ENCODE measurements at places on chromosomes 7 and 10.

- no peak for DNase-seq
Measured at GRCh38 chr7:146544748-146545147, 428.1 kb downstream of the CNTNAP2 start.

DNA sequence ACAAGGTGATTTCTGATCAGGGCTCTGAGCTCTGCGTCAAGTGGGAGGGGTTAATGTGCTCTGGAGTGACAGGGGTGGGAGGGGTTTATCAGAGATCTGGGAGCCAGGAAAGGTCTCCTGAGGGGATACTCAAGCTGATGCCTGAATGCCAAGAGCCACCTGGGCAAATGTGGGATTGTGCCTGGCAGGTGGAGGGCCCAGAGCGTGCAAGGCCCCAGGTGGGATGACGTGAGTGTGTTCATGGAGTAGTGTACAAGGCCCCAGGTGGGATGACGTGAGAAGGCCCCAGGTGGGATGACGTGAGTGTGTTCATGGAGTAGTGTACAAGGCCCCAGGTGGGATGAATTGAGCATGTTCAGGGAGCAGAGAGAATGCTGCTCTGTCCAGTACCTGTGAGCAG, 610.3 kb downstream of the PTPRN2 start:
- no peak for DNase-seq

DNA sequence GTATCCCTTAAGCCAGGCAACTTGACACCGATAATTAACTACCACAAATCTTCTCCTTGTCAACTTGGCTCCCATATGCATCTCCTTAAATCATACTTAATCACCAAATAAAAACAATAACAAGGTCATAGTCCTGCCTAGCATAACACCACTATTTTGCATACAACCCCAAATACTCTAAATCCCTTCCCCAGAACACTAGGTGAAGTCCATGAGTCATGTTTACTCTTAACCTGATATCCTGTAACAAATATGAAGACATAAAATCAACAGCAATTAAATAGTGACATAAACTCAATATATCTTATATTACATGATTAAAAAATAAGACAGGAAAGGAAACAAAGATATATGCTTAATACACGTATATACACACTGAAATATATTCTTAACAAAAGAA, 362.0 kb downstream of the ETV1 start:
- no peak for DNase-seq

- DNase-seq, result no peak
Measured at GRCh38 chr10:70757856-70758255, 27.3 kb downstream of the TBATA start.

GRCh38 chr10:75956624-75957023, 525.2 kb downstream of the LRMDA start:
- no peak for DNase-seq

DNA sequence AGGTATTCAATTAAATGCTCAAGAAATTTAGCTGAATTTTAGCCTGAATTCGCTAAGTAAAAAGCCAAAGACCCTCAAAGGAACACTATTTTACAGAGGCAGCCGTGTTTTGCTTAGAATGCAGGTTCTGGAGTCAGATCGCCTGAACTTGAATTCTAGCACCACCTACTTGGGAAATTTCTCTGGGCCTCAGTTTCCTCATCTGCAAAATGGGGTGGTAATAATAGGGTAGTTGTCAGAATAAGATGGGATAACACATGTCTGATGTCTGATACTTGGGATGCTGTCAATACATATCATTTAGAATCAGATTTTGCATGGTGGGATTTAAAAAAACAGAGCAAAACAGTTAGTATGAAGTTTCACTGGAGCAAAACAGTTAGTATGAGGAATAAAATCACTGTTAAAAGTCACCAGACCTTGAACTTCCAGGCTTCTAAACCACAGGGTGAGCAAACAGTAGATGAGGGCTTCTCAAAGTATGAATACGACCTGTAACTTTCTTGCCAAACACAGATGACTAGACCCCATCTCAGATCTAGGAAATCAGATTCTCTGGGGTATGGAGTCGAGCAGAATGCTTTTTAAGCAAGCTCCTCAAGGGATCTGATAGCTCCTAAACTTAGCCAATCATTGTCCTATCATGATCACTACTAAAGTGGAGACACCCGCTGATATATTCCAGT, 75.4 kb downstream of the ATXN7L1 start:
- no peak for DNase-seq

- no peak for DNase-seq
Measured at GRCh38 chr7:131072505-131073091, 255.1 kb upstream of the MKLN1 start.

DNA sequence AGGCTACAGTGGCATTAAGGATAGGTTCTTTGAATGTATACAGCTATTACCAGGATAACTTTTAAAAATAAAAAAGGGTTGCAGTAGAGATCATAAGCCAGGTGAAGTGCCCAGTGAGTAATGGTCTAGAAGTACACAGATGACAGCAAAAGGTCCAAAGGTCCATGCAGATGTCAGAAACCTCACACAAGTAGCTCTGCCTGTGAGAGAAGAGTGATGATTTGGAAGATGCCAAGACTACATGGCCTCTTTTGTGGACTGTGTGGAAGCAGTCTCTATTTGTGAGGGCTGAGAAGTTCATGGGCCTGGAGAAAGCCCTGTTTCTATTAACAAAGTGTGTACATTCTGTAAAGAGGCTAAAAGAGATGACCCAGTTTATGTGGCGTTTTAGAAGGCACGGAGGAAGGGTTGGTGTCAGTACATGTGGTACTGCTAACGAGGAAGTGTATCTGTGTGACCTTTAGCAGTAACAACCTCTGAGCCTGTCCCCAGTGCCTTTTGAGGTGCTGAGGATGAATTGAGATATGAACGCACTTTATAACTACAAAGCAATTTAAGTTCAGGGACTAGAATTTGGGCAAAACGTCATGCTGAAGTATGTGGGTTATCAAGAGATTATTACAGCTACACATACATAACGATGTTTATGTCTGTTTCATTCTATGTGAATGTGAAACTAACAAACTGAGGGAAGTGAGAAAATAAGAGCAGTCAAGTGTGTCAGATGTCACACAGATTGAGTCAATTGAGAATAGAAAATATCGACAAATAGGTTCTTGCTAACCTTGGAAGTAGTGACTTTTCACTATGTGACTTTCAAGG, 7.6 kb downstream of the CYCS start:
- DNase-seq, result no peak

DNA sequence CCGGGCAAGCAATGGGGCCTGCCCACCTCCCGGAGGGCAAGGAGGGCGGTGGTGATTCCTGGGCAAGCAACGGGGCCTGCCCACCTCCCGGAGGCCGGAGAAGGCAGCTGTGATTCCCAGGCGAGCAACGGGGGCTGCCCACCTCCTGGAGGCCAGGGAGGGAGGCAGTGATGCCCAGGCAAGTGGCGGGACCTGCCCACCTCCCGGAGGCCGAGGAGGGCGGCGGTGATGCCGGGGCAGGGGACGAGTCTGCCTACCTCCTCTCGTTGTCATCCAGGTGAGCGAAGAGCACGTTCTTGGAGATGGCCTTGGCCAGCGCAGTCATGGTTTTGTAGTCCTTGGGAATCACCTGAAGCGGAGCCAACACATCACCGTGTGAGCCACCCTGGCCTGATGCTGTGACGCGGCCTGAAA, 49.5 kb upstream of the DNAAF5 start:
- no peak for DNase-seq

- DNase-seq, result no peak
Measured at GRCh38 chr7:130987092-130987491, 253.1 kb upstream of the KLF14 start.

DNA sequence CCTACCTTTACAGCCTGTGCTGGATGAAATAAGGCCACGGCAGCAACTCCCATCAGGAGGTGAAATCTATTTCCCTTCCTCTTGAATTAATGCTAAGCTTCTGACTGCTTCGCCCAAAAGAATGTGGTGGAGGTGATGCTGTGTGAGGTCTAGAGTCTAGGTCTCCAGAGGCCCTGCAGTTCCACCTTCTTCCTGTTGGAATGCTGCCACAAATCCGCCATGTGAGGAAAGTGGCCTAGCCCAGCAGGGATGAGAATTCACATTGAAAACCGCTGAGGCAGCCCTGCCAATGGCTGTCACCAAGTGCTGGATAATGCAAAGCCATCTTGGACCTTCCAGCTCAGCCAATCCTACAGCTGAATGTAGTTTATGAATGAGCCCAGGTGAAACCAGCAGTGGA, 28.0 kb downstream of the RHOBTB1 start:
- DNase-seq, result no peak

GRCh38 chr7:30434140-30434799, 44.3 kb downstream of the NOD1 start:
- no peak for DNase-seq

GRCh38 chr7:30531286-30531685, 26.7 kb upstream of the GGCT start:
- DNase-seq, result no peak

- no peak for DNase-seq
Measured at GRCh38 chr7:37247861-37248260, 200.8 kb downstream of the ELMO1 start.

GRCh38 chr10:12214093-12214492, 18.1 kb downstream of the CDC123 start:
- DNase-seq, result no peak

Measured in globus pallidus (tissue), 1 donor.